Activated CD4-positive, alpha-beta memory T cell treated with anti-CD3 and anti-CD28 coated beads, Interleukin-2, amount 10 ng/mL, durations not matched to agents 7 days and 5 days (primary cell): ENCODE measurements at places on chromosomes 5 and 9. TPM values are rescaled to one million over a fixed set of nuclear protein-coding genes. Genes with fewer than 3 reads are reported as not detected.

MYMK gene
- total RNA-seq: not detected

LEAP2 gene
- total RNA-seq: 2.5 TPM

HSPA9 gene
- total RNA-seq: 217 TPM

ABLIM3 gene
- total RNA-seq: 0.08 TPM

PSAT1 gene
- total RNA-seq: 130 TPM

PCDHB5 gene
- total RNA-seq: not detected

ALDH1A1 gene
- not detected for total RNA-seq

KIAA0825 gene
- 1.5 TPM for total RNA-seq

ARHGEF39 gene
- 19.9 TPM for total RNA-seq

IRF1 gene
- 231 TPM for total RNA-seq

CDX1 gene
- not detected for total RNA-seq

ZNF883 gene
- total RNA-seq: 0.30 TPM

ENTPD2 gene
- 0.40 TPM for total RNA-seq

PCDHA13 gene
- not detected for total RNA-seq

ADAMTS16 gene
- total RNA-seq: not detected

SLC9A3 gene
- total RNA-seq: 1.2 TPM

GABRA6 gene
- total RNA-seq: not detected

CTSV gene
- 0.45 TPM for total RNA-seq

HSD17B3 gene
- not detected for total RNA-seq

IL5 gene
- total RNA-seq: 3.3 TPM

PCDHB4 gene
- not detected for total RNA-seq

PAPPA gene
- not detected for total RNA-seq

ELAVL2 gene
- total RNA-seq: not detected

CFAP157 gene
- not detected for total RNA-seq

ANKRD34B gene
- total RNA-seq: not detected

GHR gene
- total RNA-seq: not detected

TAF1L gene
- total RNA-seq: 0.05 TPM

NDUFA8 gene
- 36.1 TPM for total RNA-seq

S1PR3 gene
- not detected for total RNA-seq

SLC6A19 gene
- not detected for total RNA-seq

ORM2 gene
- not detected for total RNA-seq

BHMT gene
- not detected for total RNA-seq

GTF2H2 gene
- total RNA-seq: 31.8 TPM

NUTM2F gene
- not detected for total RNA-seq

MLANA gene
- not detected for total RNA-seq

MARCOL gene
- total RNA-seq: not detected
